Muscle of leg (tissue), 16 donors: ENCODE measurements at places on chromosomes 7 and 10. TPM values are rescaled to one million over a fixed set of nuclear protein-coding genes. Genes with fewer than 3 reads are reported as not detected.

DNA sequence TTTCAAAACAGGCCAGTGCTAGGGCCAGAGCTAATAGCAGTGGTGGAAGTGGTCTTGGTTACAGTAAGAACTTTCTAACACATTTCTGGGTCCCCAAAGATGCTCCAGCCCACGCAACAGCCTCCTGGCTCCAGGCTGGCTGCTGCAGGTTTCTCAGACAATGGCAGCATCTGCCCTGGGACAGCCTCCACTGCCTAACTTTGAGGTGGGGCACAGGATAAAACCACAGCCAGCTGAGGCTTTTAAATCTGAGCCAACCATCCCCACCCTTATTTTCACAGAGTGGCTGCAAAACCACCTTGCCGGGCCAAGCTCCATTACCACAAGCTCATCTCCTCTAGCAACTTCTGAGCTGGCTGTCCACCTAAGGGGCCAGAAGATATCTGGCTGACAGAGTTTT, 84.8 kb downstream of the FAM53B start:
- no peaks in the 10 kb centered on the region for H3K27me3 ChIP-seq
- peaks cover 44% of the 10 kb centered on the region for H3K36me3 ChIP-seq
- peaks cover 27% of the 10 kb centered on the region for H3K4me1 ChIP-seq

PLAC9 gene
- 137 TPM for total RNA-seq

DNA sequence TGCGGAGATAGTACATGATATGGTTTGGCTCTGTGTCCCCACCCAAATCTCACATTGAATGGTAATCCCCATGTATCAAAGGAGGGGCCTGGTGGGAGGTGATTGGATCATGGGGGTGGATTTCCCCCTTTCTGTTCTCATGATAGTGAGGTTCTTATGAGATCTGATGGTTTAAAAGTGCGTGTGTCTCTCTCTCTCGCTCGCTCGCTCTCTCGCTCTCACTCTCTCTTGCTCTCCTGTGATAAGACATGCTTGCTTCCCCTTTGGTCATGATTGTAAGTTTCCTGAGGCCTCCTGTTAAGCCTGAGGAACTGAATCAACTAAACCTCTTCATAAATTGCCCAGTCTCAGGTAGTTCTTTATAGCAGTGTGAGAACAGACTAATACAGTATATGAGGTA, 171.9 kb downstream of the NSUN6 start:
- no peaks in the 10 kb centered on the region for H3K4me1 ChIP-seq
- H3K4me3 ChIP-seq = no peak overlapping the region
- H3K27ac ChIP-seq = no peak overlapping the region
- H3K27me3 ChIP-seq = no peaks in the 10 kb centered on the region
- no peaks in the 10 kb centered on the region for H3K36me3 ChIP-seq

ZNF248 gene
- total RNA-seq = 17.2 TPM

GTF2IRD1 gene
- 12.5 TPM for total RNA-seq

GRCh38 chr7:138755842-138756590, 41.8 kb upstream of the TMEM213 start:
- H3K27me3 ChIP-seq = no peaks in the 10 kb centered on the region
- H3K36me3 ChIP-seq = no peaks in the 10 kb centered on the region
- peak; percentile 14 for DNase-seq
- no peak overlapping the region for H3K27ac ChIP-seq

GRCh38 chr10:124392626-124393342, 25.9 kb downstream of the OAT start:
- H3K36me3 ChIP-seq = no peaks in the 10 kb centered on the region
- peaks cover 17% of the 10 kb centered on the region for H3K4me1 ChIP-seq
- H3K27ac ChIP-seq = no peak overlapping the region
- peak; percentile 44 for DNase-seq
- no peaks in the 10 kb centered on the region for H3K27me3 ChIP-seq

TMEM196 gene
- total RNA-seq = 0.04 TPM

GRCh38 chr10:30847642-30848041, 184.0 kb downstream of the ZNF438 start:
- H3K4me1 ChIP-seq = peaks cover 31% of the 10 kb centered on the region
- DNase-seq = no peak
- no peaks in the 10 kb centered on the region for H3K27me3 ChIP-seq
- H3K4me3 ChIP-seq = no peak overlapping the region
